T-helper 22 cell (primary cell): ENCODE measurements at places on chromosomes 6 and 20.

GRCh38 chr6:30097902-30098768 is 14.8 kb downstream of the TRIM31 start:
- DNase-seq: no peak

DNA sequence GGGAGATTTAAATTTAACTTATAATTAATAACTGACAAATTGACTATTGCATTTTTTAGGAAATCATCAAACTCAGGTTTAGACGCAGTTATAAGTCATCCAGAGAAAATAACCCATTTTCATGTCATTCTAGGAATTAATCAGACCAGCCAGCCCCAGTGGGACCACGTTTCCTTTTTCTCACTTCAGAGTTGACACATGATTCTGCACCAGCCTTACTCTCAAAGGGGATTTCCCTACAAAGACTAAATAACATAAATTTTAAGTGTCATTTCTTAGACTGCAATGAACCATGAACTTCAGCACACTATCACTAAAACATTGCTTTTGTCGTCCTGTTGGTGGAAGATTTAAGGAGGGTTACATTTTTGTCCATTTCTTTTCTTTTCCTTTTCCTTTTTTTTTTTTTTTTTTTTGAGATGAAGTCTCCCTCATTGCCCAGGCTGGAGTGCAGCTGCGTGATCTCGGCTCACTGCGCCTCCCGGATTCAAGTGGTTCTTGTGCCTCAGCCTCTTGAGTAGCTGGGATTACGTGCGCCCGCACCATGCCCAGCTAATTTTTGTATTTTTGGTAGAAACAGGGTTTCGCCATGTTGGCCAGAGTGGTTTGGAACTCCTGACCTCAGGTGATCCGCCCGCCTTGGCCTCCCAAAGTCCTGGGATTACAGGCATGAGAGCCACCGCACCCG is 3.6 kb downstream of the IPCEF1 start:
- DNase-seq: no peak

GRCh38 chr6:15017261-15017660 is 228.6 kb upstream of the JARID2 start:
- DNase-seq: no peak

DNA sequence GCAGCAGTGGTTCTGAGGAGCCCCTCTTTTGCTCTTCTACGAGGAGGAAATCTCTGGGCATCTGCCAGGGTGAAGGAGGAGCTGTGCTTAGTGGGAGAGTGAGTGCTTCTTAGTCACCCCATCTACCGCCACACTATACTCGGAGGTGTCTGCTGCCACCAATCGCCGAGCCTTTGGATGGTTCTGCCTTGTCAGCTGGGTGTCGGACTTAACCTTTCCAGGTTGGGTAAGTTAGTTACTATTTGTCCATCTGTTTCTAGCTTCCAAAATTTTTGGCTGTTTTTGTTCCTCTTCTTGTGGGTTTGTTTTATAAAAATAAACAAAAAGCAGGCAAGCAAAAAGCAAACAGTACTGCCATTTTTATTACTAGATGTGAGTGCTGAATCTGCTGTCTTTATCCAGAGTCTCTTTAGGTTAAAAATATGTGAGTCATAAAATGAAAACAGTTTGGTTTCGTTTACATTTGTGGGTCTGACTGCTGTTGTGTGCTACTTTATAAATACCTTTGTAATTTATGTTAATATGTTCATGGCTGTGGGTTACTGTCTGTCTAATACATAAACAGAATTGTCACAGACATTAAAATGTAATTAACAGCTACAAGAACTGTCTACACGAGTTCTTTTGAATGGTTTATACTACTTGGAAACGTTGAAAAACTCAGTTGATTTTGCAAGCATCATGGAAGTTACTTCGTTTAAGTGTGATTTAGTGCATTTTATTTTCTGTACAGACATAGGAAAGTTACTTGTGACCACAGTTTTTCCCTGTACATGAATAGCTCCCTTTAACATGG is 89.2 kb downstream of the ARID1B start:
- no peak for DNase-seq

DNA sequence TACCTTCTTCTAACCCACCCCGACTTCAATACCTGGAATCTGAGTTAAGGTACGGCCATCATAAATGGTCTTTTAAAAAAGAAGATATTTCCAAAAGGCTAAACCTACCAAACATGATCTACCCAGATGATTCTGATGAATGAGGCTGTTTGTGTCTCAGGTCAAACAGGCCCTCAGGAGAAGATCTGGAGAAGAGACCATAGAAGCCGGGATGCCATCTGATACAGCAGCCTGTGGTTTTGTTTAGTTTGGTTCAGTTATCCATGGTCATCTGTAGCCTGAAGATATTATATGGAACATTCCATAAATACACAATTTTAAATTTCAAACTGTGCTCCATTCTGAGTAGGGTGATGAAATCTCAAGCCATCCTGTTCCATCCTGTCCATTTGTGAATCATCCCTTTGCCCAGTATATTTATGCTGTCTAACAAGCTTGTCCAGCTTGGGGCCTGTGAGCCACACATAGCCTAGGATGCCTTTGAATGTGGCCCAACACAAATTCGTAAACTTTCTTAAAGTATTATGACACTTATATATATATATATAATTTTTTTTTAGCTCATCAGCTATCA is 4.0 kb upstream of the CAP2 start:
- no peak for DNase-seq

- DNase-seq: no peak
Observed at GRCh38 chr20:53897884-53898555, 172.4 kb downstream of the BCAS1 start.
